ENCODE measurements at places on chromosomes 16 and 17. TPM values are rescaled to one million over a fixed set of nuclear protein-coding genes. Genes with fewer than 3 reads are reported as not detected.

- H3K27ac ChIP-seq = no peak overlapping the region
- H3K4me3 ChIP-seq = no peak overlapping the region
- no peak for DNase-seq
- H3K36me3 ChIP-seq = no peaks in the 10 kb centered on the region
- peaks cover 10% of the 10 kb centered on the region for H3K27me3 ChIP-seq
Measured at GRCh38 chr17:46766493-46767491, 51.7 kb downstream of the WNT3 start.

Gene CLEC10A
- 0.33 TPM for total RNA-seq

GRCh38 chr17:20189302-20189701 is 180.1 kb downstream of the SPECC1 start:
- no peak for DNase-seq
- no peaks in the 10 kb centered on the region for H3K36me3 ChIP-seq
- no peak overlapping the region for H3K27ac ChIP-seq
- no peaks in the 10 kb centered on the region for H3K4me1 ChIP-seq

Gene DBF4B
- 16.1 TPM for total RNA-seq

Gene TPSD1
- not detected for total RNA-seq

DNA sequence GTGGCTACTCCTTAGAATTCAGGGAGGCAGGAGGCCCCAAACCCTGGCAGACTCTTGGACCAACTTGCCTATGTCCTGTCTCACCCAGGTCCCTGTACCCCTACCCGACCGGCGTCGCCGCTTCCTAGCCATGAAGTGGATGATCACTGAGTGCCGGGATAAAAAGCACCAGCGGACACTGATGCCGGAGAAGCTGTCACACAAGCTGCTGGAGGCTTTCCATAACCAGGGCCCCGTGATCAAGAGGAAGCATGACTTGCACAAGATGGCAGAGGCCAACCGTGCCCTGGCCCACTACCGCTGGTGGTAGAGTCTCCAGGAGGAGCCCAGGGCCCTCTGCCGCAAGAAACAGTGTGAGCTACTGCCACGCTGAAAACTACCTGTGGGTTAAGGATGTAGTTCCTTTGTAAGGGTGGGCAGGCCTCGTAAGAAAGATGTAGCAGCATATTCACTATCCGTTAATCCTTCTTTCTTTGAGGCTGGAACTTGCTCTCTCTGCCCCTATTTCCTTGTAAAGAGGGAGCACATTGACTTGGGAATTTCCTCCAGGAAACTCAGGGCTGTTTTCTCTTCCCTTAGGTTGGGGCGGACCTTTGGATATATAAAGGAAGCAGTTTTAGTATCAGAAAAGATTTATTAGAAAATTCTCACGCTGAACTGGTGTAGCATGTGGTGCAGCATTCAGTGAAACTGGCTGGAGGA is 4.1 kb downstream of the MRPS7 start:
- no peak for DNase-seq
- no peak overlapping the region for H3K4me3 ChIP-seq
- peaks cover 20% of the 10 kb centered on the region for H3K4me1 ChIP-seq
- peaks cover 25% of the 10 kb centered on the region for H3K36me3 ChIP-seq
- no peak overlapping the region for H3K27ac ChIP-seq

- no peaks in the 10 kb centered on the region for H3K27me3 ChIP-seq
- no peaks in the 10 kb centered on the region for H3K4me1 ChIP-seq
- no peak overlapping the region for H3K4me3 ChIP-seq
- no peak for DNase-seq
- H3K27ac ChIP-seq = no peak overlapping the region
Measured at GRCh38 chr16:58107709-58108108, 21.5 kb downstream of the CFAP20 start.

GRCh38 chr17:49997773-49998703 is 3.0 kb upstream of the DLX3 start:
- no peak overlapping the region for H3K4me3 ChIP-seq
- no peak overlapping the region for H3K27ac ChIP-seq
- peak; percentile 81 for DNase-seq
- no peaks in the 10 kb centered on the region for H3K36me3 ChIP-seq
- peaks cover 22% of the 10 kb centered on the region for H3K4me1 ChIP-seq

Gene PPM1D
- 17.8 TPM for total RNA-seq

GRCh38 chr16:71693164-71693563 is 31.3 kb downstream of the PHLPP2 start:
- no peak overlapping the region for H3K27ac ChIP-seq
- no peak for DNase-seq
- H3K4me1 ChIP-seq = no peaks in the 10 kb centered on the region
- H3K36me3 ChIP-seq = no peaks in the 10 kb centered on the region
- H3K4me3 ChIP-seq = no peak overlapping the region

- no peak for DNase-seq
- no peaks in the 10 kb centered on the region for H3K36me3 ChIP-seq
- no peaks in the 10 kb centered on the region for H3K27me3 ChIP-seq
- no peaks in the 10 kb centered on the region for H3K4me1 ChIP-seq
- H3K4me3 ChIP-seq = no peak overlapping the region
Measured at GRCh38 chr16:61042737-61043136, 993.5 kb downstream of the CDH8 start.

GRCh38 chr16:59236804-59237458 is 502.8 kb upstream of the GOT2 start:
- no peak overlapping the region for H3K4me3 ChIP-seq
- H3K27me3 ChIP-seq = no peaks in the 10 kb centered on the region
- no peak for DNase-seq
- H3K27ac ChIP-seq = no peak overlapping the region

DNA sequence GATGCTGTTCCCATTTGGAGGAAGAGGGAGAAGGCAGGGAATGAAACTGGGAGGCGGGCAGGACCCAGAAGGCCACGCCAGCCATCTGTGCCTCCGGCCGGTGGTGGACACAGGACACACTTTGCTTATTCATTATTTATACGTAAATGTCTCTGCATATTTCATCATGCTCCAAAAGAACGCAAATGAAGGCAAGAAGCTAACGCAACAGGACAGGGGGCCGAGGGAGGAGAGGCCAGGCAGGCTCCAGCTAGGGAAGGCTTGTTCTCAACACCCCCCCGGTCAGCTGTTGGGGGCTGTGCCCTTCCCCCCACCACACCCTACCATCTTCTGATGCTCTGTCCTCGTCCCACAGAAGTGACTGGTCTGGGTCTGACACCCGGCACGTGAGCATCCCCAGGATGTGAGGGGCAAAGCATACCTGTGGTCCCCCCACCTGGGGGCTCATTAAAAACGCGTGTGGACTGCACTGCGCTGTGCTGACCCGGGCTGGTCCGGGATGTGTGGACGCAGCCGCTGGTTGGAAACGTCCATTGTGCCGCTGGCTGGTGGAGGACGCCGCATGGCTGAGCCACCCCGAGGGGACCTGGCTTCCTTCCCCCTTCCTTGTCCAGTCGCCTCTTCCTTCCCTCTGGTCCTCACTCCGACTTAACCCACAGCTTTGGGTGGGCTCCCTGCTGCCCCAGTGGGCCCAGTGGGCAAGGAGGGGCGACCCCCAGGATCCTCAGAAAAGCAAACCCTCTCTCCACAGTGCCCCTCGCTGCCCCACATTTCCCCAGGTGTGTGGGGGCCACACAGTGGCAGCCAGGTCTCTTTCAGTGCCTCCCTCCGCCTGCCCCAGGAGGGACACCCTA is 46.4 kb upstream of the ENPP7 start:
- no peak for DNase-seq
- no peaks in the 10 kb centered on the region for H3K36me3 ChIP-seq
- H3K27ac ChIP-seq = no peak overlapping the region
- no peaks in the 10 kb centered on the region for H3K27me3 ChIP-seq
- no peaks in the 10 kb centered on the region for H3K4me1 ChIP-seq
- H3K4me3 ChIP-seq = no peak overlapping the region

- H3K4me3 ChIP-seq = peak overlapping the region; percentile 48
- DNase-seq = peak; percentile 90
- no peaks in the 10 kb centered on the region for H3K27me3 ChIP-seq
- H3K27ac ChIP-seq = peak overlapping the region; percentile 85
- no peaks in the 10 kb centered on the region for H3K36me3 ChIP-seq
Measured at GRCh38 chr17:410543-411401, 58.2 kb upstream of the RPH3AL start.

Gene ZG16
- total RNA-seq = not detected

DNA sequence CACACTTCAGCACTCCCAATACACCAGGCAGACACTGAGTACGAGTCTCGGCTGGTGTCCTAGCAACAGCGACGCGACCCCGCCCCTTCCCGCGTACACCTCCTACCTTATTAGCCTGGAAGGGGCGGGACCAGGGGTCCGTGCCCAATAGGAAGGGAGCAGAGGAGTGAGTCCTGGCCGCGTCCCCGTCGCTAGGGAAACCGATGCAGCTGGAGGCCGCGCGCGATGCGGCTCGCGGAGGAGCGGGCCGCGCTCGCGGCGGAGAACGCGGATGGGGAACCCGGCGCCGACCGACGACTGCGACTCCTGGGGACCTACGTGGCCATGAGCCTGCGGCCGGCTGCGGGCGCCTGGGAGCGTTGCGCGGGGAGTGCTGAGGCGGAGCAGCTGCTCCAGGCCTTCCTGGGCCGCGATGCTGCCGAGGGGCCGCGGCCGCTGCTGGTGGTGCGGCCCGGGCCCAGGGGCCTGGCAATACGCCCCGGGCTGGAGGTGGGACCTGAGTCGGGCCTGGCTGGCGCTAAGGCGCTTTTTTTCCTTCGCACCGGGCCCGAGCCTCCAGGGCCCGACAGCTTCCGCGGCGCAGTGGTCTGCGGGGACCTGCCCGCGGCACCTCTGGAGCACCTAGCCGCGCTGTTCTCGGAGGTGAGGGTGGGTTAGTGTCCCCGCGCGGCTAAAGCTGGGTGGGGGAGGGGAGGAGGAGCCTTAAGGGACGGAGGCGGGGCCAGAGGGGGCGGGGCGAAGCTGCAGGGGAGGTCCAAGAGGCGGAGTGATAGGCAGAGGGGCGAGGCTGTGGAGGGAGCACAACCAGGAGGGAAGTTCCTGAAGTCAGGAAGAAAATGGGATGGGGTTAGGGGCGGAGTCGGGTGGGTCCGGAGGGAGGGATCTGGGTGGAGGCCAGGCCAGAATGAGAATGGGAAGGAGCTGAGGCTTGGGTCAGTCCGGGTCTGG is at the start of gene DNAH9:
Gene DNAH9 (plus strand): TSS at position 197 of the 948 bp plus-strand sequence. CDS start 29 bp downstream, at position 226.
- H3K36me3 ChIP-seq = no peaks in the 10 kb centered on the region
- H3K27me3 ChIP-seq = no peaks in the 10 kb centered on the region
- no peak for DNase-seq
- H3K27ac ChIP-seq = no peak within 1 kb of the TSS

- no peak for DNase-seq
- no peak overlapping the region for H3K27ac ChIP-seq
- no peak overlapping the region for H3K4me3 ChIP-seq
- H3K36me3 ChIP-seq = no peaks in the 10 kb centered on the region
- H3K27me3 ChIP-seq = no peaks in the 10 kb centered on the region
- H3K4me1 ChIP-seq = no peaks in the 10 kb centered on the region
Measured at GRCh38 chr17:4453812-4454591, 20.3 kb downstream of the SPNS3 start.

Gene CRYM
- not detected for total RNA-seq

Gene UQCRC2
- total RNA-seq = 209 TPM

DNA sequence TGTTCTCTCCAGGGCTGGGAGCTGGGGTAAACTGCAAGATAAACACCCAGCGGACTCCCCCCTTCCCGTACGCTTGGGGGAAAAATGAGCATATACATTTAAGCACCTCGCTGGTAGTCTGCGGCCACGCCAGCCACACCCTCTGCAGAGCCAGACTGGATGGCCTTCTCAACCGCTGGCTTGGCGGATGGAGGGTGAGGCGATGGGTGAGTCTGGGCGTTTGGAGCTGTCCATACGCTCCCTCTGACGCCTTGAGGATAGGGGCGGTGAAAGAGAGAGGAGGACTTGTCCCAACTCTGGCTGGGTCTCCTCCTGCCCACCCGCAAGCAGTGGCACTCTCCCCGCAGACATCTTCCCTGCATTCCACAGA is 1.0 kb downstream of the ITGA3 start:
- H3K27ac ChIP-seq = no peak overlapping the region
- H3K4me1 ChIP-seq = peaks cover 10% of the 10 kb centered on the region
- no peaks in the 10 kb centered on the region for H3K36me3 ChIP-seq
- no peaks in the 10 kb centered on the region for H3K27me3 ChIP-seq
- no peak for DNase-seq

DNA sequence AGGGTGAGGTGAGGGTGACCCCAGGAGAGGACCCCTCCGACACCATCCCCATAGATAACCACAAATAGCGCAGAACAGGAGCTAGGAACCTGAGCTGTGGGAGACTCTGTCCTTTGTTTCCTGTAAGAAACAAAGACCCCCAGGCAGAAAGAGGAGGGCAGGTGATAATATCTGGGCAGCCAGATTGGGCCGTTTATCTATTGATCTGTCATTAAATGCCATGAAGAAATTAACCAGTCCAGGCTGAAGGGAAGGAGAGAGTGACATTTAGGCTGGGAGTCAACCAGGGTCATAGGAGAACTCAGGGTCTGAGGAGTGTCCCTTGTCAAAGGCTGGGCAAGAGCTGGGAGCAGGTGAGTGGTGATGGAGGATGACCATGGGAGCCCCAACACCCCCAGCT is 157.8 kb downstream of the C16orf78 start:
- no peaks in the 10 kb centered on the region for H3K4me1 ChIP-seq
- H3K27me3 ChIP-seq = no peaks in the 10 kb centered on the region
- no peak overlapping the region for H3K4me3 ChIP-seq
- DNase-seq = no peak

DNA sequence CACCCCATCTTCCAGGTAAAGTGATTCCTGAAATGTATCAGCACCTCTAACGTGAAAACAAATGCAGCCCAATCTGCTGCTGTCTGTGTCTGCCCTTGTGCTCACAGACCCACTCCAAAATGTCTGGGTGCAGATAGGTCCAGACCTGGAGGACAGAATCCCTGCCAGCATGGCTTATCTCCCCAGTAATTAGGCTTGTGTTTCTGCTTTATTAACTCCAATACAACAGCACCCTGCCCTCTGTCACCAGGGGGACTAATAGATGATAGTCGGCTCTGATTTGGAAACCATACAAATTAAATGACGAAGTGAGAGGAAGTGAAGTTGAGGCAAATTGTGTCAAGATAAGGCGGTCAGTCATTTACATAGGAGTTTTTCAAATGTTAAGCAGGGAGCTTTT is 608.3 kb upstream of the SALL1 start:
- H3K27me3 ChIP-seq = no peaks in the 10 kb centered on the region
- no peaks in the 10 kb centered on the region for H3K4me1 ChIP-seq
- no peak overlapping the region for H3K27ac ChIP-seq
- DNase-seq = no peak
- no peaks in the 10 kb centered on the region for H3K36me3 ChIP-seq

GRCh38 chr17:35376245-35376644 is 2.8 kb upstream of the SLFN11 start:
- no peaks in the 10 kb centered on the region for H3K4me1 ChIP-seq
- H3K27me3 ChIP-seq = no peaks in the 10 kb centered on the region
- H3K27ac ChIP-seq = no peak overlapping the region
- no peaks in the 10 kb centered on the region for H3K36me3 ChIP-seq
- no peak overlapping the region for H3K4me3 ChIP-seq
- DNase-seq = no peak

DNA sequence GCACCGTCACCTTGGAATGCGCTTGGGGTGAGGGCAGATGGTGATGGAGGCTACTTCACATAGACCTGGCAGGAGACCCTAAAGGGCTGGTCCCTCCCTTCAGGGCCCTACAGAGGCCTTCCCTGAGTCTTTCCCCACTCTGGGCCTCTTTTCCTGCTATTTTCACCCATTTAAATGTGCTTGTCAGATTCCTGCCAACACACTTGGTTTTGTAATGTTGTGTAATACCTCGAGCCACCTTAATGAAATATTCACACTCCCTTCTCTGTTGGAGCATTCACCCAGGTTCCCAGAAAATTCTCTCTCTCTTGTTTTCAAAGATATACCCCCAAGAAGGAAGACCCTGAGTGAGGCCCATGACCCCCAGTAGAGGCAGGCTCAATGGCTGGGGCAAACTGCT is 456.6 kb upstream of the DYNLRB2 start:
- H3K4me3 ChIP-seq = no peak overlapping the region
- no peaks in the 10 kb centered on the region for H3K4me1 ChIP-seq
- H3K36me3 ChIP-seq = no peaks in the 10 kb centered on the region
